ENCODE measurements at places on chromosomes 7 and 10.
A peak's percentile ranks its signal among the peaks of the same experiment; 100 is the strongest.

GRCh38 chr10:132360766-132361447 lies 28.9 kb downstream of the LRRC27 start:
- DNase-seq = no peak

DNA sequence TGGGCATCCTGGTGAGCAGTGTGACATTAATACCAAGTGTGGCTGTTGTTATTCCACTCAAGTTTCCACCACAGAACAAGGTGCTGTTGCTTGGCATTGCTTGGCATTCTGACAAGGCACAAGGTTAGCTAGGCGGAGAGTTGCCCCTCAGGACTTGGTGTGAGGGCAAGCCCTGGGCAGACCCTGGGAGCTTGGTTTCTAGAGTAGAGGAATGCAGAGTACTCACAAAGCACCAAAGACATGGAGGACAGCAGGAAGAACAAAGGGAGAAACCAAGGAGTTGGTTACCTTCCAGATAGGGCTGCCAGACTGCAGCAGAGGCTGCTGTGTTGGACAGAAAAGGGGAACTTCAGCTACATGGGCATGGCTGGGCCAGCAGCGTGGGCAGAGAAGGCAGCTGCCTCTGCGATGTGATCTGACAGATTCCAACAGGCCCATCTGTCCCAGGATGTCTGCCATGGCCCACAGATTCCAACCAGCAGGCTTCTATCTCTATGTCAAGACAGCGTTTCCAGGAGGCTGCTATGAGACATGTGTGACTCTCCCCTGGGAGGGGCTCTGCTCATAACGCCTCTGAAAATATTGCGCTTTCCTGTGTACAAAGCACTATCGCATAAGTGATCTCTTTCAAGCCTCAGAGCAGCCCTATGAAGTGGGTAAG lies 1.8 kb downstream of the GOLGA7B start:
- peak; percentile 41 for DNase-seq

GRCh38 chr10:12308736-12309375 lies 40.5 kb upstream of the CAMK1D start:
- DNase-seq = no peak

- DNase-seq = no peak
Observed at GRCh38 chr7:4808026-4808425, 32.6 kb downstream of the AP5Z1 start.
